Right renal cortex interstitium (tissue), 3 donors: ENCODE measurements at places on chromosomes 13 and 19. TPM values are rescaled to one million over a fixed set of nuclear protein-coding genes. Genes with fewer than 3 reads are reported as not detected.

DNA sequence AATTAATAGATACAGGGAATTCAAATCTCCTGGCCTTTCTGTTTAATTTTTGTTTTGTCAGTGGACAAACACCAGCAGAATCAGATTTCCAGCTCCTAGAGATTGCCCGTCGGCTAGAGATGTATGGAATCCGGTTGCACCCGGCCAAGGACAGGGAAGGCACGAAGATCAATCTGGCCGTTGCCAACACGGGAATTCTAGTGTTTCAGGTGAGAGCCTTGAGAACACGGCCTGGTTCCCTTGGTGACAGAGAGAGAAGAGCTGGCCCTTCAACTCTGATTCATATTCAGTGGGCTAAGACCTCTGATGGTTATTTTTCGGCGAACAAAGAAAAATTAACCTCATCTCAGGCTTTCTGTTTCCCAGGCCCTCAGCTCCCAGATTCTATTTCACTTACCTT, 191.3 kb downstream of the STK24 start:
- DNase-seq: no peak

DNA sequence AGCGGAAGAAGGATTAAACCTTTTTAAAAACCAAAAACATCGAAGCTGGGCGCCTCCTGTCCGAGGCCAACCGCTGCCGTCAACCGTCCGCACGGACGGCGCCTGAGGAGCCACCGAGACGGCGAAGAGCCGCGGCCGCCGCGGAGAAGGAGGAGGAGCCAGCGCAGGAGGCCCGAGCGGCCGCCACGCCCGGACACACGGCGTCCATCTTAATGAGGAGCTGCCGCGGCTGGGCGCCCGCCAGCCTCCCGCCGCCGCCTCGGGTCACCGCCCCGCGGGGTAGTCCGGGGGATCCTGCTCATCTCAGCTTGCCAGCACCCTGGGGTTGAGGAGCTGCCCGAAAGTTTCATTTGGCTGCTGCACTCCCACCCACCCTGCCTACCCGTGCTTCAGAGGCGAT, 10.6 kb downstream of the ZSCAN1 start:
- no peak for DNase-seq

GRCh38 chr13:53144826-53145225, 116.2 kb downstream of the OLFM4 start:
- no peak for DNase-seq

Gene PRODH2
- polyA plus RNA-seq: 30.4 TPM

DNA sequence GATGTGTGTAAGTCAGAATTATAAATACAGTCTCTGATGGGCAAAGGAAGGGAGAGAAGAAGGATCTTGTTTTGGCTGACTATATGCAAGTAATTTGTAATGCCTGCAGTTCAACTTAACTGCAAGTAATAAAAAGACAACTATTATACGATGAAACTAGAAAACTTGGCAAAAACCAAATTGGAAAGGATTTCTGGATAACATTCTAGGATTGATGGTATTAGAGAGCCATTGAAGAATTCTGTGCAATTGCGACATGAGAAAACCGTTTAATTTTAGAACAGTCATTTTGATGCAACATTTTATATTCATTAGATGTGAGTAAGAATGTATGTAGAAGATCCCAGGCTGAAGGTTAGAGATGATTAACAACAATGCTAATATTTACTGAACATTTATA, 1334.1 kb downstream of the EFNB2 start:
- DNase-seq: no peak
